NCI-H1105 treated with DMSO at 0.1 percent for 48 hours (cell line): ENCODE measurements at places on chromosomes 11 and 22.

- no peak for DNase-seq
Observed at GRCh38 chr11:61332281-61332796, 566 bp downstream of the DDB1 start.

DNA sequence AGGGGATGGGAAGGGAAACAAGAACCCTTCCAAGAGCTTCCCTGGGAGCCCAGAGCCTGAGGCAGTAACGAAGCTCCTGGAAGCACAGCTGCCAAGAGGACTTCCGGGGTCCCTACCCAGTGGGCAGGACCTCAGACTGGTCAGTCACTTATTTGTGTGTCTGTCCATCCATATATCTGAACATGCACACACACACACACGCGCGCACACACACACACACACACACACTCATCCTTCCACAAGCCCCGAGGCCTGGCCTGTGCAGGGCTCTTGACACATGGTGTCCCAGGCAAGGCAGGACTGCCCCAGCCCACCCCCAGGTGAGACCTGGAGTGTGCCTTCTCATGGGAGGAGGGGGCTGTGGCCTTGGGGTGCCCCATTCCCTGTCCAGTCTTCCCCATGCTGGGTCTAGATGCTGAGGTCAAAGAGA, 44.9 kb downstream of the IGLL5 start:
- no peak for DNase-seq

- DNase-seq: no peak
Observed at GRCh38 chr11:133903056-133903455, 53.7 kb downstream of the IGSF9B start.

DNA sequence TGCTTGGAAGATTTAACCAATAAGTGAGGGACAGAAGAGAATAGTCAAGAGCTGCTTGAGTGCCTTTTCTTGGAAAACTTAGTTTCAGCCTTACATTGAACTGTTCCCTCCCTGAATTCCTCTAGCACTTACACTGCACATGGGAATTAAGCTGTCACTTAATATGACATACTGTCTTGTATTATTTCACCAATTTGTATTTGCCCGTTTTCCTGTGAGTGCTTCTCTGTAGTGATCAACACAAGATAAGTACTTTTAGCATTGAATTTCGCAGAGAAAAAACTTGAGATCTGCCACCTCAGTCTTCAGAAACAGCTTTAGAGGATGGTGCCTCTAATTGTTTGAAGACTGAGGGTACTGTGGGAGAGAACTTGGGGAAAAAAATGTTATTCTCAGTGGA, 3.7 kb downstream of the SPCS2 start:
- no peak for DNase-seq

- no peak for DNase-seq
Observed at GRCh38 chr11:12017865-12018453, 9.5 kb upstream of the DKK3 start.

DNA sequence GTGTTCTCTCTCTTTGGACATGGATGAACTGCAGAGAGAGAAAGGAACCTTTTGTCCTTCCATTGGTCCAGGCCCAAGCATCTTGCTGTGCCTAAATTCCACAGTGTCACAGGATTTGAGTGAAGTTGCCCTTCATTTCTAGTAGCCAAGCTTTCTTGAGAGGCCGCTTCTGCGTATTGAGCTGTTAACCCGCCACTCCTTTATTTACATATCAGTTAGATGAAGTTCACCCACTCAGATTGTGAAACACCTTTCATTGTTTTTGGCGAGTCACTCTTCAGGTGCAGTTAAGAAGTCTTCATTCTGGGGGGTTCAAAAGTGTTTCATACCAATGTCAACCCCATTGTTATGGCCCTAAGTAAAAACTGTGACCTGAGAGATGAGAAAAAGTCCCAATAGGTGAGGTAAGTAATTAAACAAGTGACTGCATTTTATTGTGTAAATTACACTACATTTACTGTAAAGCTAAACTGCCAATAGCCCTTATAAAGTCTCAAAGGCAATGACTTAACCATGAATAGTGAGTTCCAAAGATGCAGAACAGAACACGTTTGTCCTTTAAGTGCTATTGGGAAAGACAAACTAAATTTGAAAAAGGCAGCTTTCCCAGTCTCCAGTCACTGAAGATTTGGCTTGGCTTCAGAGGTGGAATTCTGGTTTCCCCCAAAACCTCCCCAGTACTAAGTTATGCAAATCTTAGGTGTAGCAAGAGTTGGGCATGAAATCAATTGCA, 61.0 kb downstream of the APIP start:
- DNase-seq: no peak

- no peak for DNase-seq
Observed at GRCh38 chr11:110524238-110524637, 94.5 kb downstream of the FDX1 start.
